ENCODE measurements at places on chromosomes 2 and 18.
A peak's percentile ranks its signal among the peaks of the same experiment; 100 is the strongest.

- DNase-seq, result no peak
Measured at GRCh38 chr2:220300806-220301205, 673.4 kb downstream of the SLC4A3 start.

- no peak for DNase-seq
Measured at GRCh38 chr2:147792966-147793617, 51.7 kb upstream of the ACVR2A start.

GRCh38 chr2:152566728-152567069 is 150.6 kb downstream of the PRPF40A start:
- no peak for DNase-seq

DNA sequence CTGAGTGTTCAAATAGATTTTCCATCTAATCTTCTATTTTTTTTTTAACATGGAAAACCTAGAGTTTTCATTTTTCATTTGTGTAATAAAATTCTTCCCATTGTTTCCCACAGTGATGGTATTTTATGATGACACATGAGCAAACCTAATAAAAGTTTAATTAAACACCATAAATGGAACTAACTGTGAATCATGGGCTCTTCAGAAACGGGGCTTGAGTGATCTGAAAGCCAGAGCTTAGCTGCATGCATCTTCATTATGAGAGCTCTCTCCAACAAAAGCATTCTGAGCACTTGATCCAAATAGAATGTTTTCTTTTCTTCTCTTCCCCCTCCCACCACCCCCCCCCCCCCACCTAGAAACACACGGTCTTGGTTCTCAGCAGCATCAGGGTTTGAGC is 82.1 kb upstream of the REV1 start:
- DNase-seq, result no peak

DNA sequence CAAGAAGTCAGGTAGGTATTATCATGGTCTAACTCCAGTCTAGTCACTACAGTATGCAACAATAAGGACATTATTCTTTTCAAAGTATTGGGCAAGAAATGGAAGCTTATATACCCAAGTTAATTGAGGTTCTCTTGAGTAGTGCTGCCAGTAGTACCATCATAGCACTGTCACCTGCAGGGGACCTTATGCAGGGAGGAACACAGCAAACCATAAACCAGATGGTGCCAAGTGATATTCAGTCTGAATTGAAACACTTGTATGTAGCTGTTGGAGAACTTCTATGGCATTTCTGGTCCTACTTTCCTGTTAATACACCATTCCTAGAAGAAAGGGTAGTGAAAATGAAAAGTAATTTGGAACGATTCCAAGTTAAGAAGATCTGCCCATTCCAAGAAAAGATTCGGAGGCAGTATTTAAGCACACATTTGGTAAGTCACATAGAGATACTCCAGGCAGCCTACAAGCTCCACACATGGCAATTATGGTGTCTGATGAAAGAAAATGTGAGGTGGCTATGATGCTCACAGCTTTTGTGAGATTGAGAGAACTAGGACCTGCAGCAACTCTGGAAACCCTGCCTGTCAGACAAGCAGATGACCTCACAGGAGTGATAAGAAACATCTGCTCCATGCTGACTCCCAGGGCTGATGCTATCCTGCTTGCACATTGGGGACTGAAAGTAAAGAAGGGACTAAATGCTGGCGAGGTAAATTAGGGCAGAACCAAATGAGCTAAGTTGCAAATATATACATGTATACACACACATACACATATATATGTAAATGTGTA is 174.7 kb downstream of the MC4R start:
- DNase-seq, result no peak

- DNase-seq, result no peak
Measured at GRCh38 chr2:18926631-18927524, 337.5 kb upstream of the NT5C1B start.

- no peak for DNase-seq
Measured at GRCh38 chr18:41391616-41392595, 563.1 kb upstream of the PIK3C3 start.

GRCh38 chr2:26982102-26982742 is 11.8 kb downstream of the MAPRE3 start:
- DNase-seq, result peak; percentile 88

DNA sequence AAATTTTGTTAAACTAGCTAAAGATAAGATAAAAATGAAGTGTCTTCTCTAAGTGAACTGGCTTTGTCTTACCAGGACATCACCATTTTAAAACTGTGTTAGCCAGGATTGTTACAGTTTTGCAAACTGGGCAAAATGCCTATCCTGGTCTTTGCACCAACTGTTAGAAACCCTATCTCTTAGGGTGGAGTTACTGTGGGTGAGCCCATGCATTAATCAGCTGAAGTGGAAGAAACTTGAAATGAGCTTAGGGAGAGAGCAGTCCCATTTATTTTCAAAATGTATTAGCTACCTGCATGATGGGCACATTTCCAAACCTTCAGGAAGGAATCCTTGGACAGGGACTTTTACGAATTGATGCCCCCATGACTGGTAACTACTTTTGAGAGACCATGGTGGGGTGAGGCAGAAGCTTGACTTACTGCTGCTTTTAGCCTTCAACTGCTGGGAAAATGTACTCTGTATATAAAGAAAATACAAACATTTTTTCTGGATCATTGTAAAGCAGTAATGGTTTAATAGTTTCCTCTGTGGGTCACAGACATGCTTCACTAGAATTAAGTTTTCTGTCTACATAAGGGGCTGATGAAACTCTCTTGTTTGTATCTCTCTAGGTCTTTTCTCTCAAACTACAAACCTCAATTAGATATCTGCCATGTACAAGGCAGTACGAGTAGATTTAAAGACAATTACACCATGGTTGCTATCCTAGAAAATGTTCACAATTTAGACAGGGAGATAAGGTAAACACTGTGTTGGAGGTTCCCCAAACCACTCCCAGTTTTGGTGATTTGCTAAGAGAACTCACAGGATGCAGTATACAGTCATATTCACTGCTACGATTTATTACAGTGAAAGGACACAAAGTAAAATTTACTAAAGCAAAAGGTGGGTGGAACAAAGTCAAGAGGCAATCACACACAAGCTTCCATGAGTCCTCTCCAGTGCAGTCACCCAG is 321.4 kb upstream of the MMADHC start:
- DNase-seq, result no peak

GRCh38 chr2:19540739-19541525 is 182.5 kb upstream of the OSR1 start:
- DNase-seq, result no peak

DNA sequence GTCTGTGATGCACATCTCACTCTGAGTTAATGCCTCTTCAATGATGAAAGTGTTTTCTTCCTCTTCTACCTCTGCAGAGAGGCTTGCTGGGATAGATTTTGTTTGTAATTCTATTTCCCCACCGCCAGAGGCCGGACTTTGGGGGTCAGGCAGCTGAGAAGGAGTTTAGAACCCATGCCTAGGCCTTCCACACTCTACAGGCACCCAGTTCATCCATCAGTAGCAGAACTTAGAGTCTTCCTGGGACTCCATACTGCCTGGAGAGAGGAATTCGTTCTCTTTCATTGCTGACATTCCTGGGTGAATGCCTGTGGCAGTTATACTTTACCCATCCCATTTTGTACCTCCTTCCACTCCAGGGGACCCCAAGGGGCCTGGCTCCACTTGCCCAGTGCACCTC is 9.1 kb downstream of the TPRKB start:
- no peak for DNase-seq
